ENCODE measurements at places on chromosomes 13 and 19. TPM values are rescaled to one million over a fixed set of nuclear protein-coding genes. Genes with fewer than 3 reads are reported as not detected.

ZNF560 gene
- not detected for total RNA-seq

OR7C1 gene
- total RNA-seq, result not detected

TNFAIP8L1 gene
- 16.8 TPM for total RNA-seq

ZNF304 gene
- 4.3 TPM for total RNA-seq

FCAR gene
- not detected for total RNA-seq

CLEC17A gene
- not detected for total RNA-seq

LGALS4 gene
- not detected for total RNA-seq

PLPPR3 gene
- 0.25 TPM for total RNA-seq

Measured in mammary microvascular endothelial cell (primary cell).